ENCODE measurements at places on chromosomes 11 and 22.
A peak's percentile ranks its signal among the peaks of the same experiment; 100 is the strongest.

- no peak for DNase-seq
Measured at GRCh38 chr11:117478926-117479325, 151.3 kb downstream of the CEP164 start.

GRCh38 chr11:124219126-124219525 lies 21.8 kb upstream of the OR8G1 start:
- DNase-seq, result no peak

- no peak for DNase-seq
Measured at GRCh38 chr11:6013042-6013441, 6.3 kb upstream of the OR56A4 start.

- no peak for DNase-seq
Measured at GRCh38 chr11:78763664-78764063, 189.0 kb upstream of the NARS2 start.

- DNase-seq, result no peak
Measured at GRCh38 chr11:30852091-30852490, 265.9 kb upstream of the MPPED2 start.

DNA sequence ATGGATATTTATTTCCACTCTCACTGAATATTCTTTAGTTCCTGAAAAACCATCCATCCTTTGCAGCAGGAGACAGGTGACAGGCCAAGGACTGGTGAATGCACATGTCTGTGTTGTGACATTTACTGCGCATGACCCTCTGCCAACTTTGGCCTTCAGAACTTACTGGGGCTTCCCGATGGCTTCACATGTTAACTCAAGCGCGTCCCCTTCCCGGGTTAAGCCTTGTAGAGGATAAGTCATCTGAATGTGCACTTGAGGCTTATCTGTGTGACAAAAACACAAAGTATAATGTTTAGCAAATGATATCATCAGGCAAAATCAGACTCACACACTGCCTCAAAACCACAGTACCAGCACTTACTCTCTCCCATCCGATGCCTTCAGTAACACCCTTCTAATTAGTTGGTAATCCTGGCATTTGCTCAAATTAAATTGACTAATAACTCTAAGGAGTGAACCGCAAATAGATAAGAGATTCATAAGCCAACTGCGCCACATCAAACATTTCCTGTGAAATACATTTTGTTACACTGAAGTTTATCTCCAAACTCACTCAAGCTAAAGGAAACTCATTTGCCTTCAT lies 286.4 kb downstream of the CADM1 start:
- no peak for DNase-seq

DNA sequence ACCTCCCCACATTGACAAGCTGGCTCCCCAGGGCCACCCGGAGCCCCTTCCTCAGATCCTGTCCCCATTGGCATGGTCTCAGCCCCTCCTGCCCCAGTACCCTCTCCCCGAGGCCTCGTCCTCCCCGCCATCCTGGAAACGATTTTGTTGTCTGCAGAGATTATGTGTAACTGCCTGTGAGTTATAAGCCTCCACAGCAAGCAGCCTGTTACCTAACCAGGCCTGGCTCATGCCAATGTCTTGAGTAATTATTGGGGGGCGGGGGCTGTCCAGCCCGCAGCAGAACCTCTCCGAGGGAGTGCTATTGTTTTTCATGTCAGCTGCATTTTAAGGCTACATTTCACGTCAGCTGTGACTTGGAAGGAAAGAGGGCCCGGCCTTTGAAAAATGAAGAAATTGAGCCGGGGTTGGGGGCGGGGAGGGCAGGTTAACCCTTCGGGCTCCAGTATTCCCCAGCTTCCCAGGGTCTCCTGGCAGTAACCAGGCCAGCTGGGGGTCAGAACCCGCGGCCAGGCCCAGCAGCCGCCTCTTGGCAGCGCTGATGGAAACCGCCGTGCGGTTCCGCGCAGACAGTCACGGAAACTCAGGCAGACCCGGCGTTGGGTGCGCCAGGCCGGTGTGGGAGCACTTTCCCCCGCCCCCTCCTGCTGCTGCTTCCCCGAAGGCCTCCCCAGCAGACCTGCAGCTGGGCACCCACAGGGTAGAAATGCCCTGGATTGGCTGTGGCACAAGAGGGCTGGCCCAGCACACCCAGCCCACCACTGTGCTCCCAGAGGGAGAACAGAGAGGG lies 59.5 kb downstream of the CDKN1C start:
- no peak for DNase-seq

DNA sequence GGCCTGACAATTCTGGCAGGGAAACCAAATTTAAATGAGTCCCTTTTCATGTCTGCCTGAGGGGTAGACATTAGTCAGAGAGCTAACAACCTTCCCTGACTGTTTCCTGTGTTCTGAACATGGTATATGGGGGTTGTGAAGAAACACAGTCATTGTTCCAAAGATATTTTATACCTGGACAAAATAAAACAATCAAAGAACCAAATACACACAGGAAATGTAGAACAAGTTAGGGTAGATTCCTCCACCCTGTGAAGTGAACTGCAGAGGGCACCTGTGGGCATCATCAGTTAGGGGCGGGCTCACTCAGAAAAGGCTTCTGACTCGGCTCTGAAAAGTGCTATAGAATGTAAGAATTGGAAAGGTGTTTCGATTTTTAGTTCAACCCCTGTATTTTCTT lies 231.9 kb upstream of the CADM1 start:
- DNase-seq, result no peak

DNA sequence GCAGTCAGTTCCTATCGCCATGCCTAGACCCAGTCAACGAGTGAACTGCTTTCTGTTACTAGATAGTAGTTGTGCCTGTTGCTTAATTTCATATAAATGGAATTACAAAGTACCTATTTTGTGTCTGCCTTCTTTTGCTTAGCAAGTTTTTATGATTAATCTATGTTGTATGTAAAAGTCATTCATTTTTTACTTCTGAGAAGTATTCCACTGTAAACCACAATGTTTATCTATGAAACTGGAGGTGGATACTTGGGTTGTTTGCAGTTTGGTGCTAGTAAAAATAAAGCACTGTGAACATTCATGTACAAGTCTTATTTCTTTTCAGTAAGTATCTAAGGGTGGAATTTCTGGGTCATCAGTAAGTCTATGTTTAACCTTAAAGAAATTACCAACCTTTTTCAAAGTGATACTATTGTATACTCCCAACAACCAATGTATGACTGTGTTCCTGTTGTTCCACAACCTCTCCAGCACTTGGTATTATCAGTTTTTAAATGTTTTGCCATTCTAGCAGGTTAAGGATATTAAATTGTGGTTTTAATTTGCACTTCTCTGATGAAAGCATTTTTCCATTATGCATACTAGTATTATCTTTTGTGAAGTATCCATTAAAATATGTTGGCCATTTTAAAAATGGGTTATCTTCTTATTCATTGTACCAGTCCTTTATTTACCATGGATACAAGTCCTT lies 68.2 kb downstream of the DNAJC24 start:
- no peak for DNase-seq

- no peak for DNase-seq
Measured at GRCh38 chr11:113587308-113587739, 112.1 kb upstream of the DRD2 start.

DNA sequence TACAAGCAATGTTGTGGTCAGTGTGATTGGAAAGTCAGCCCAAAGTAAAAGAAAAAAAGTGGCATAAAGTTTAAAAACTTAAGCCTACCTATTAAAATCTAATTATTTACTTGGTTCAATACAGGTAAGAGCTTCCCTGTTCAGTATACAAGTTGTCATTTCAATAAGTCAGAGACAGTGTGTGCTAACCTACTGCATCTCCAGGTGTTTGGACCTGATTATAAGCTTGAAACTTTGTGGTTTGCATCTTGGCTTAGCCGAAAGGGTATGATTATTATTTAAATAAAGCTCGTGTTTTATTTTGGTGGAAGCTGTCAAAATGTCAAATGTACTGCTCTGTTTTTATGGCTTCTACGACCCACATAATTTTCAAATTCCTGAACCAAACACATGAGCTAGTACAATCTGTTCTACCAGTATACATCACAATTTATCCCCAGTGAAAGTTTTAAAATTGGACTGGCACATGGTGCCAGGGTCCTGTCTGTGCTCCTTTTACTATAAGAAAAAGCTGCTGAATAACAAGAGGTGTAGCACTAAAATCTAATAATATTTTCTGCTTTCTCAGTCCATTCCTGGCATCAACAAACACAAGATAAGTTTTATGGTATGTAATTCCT lies 103.9 kb upstream of the ANO3 start:
- DNase-seq, result no peak

DNA sequence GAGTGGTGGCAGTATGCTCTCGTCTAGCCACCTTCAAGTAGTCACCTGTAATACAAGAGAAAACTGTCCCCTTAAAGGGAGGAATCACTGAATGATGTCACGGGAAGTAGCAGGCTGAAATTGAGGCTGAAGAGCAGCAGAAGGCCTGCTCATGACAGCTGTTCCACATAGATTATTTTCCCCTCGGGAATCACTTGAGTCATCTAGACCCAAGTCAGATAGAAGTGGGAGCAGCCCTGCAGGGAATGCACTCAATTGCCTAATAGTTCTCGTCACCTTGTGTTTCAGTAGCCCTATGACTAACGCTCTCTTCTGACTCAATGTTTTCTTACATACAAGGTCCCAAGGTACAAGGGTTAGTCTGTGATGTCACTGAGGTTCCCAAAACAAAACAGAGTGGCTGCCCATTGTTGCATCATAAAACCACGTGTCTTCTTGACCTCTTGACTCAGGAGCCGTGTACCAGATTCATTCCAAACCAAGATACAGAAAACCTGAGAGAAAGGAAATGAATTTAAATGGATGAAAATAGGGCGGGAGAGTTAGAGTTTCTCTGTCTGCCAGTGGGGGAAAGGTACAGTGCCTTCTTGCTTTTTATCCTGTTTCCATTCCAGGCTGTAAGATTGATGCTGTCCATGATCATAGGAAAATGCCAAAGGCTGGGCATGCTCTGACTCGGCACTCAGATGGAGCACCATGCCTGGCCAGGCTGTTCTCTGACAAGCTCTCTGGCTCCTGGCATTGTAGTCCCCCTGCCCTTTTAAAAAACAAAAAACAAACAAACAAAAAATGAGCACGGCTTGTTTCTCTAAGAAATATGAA lies 21.6 kb upstream of the C11orf96 start:
- DNase-seq, result peak; percentile 87

DNA sequence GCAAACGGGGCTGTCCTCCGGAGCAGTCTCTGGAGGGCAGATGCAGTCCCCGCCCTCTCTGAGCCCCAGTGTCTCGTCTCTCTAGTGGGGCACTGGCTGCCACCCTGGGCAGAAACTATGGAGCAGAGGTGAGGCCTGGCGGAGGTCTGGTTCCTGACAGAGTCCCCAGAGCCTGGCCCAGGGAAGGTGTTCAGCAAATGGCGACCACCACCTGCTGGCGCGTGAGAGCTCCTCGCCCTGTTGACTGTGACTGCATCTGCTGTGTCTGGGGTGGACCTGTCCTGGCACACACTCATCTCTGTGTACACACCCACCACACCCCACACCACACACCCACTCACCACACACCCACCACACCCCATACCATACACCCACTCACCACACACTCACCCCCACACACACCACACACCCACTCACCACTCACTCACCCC lies 18.3 kb upstream of the TTLL12 start:
- no peak for DNase-seq
